Thoracic aorta endothelial cell (primary cell): ENCODE measurements at places on chromosomes 6 and 20. TPM values are rescaled to one million over a fixed set of nuclear protein-coding genes. Genes with fewer than 3 reads are reported as not detected.

NRSN1 gene
- not detected in 2 replicates for total RNA-seq

GJA10 gene
- not detected in 2 replicates for total RNA-seq

ZNF184 gene
- total RNA-seq = 8.3 and 9.7 TPM in 2 replicates

CD24 gene
- total RNA-seq = 1.1 and 1.7 TPM in 2 replicates
